Activated CD4-positive, alpha-beta T cell treated with anti-CD3 and anti-CD28 coated beads, Interleukin-2, amount 50 U/mL, for 16 hours (primary cell): ENCODE measurements at places on chromosomes 7 and 10.

- DNase-seq, result no peak
Measured at GRCh38 chr7:159012353-159013069, 132.2 kb downstream of the VIPR2 start.

- DNase-seq, result no peak
Measured at GRCh38 chr10:123017421-123018165, 8.8 kb downstream of the ACADSB start.

DNA sequence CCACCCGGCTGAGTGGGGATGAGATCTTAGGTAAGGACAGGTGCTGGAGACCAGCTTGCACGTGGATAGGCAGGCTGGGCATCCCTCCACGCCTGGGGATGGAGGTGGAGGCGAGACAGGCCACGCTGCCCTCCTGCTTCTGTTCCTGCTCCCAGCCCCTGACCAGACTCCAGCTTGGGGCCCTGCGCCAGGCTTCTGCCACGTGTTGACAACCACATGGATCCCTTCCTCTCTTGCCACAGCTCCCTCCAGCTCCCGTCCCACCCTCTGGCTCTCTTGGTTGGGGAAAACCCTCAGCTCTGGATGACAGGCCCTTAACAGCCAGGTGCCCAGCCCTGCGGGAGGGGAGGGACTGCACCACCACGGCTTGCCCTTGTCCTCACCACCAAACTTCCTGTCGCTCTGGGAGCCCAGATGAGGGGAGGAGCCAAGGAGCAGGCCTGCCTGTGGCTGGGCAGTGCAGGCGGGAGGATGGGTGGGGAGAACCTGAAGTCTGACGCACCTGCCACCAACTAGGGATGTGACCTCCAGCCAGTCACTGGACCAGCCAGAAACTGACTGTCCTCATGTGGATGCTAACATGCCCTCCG, 36.0 kb downstream of the KCNH2 start:
- DNase-seq, result peak; percentile 45

DNA sequence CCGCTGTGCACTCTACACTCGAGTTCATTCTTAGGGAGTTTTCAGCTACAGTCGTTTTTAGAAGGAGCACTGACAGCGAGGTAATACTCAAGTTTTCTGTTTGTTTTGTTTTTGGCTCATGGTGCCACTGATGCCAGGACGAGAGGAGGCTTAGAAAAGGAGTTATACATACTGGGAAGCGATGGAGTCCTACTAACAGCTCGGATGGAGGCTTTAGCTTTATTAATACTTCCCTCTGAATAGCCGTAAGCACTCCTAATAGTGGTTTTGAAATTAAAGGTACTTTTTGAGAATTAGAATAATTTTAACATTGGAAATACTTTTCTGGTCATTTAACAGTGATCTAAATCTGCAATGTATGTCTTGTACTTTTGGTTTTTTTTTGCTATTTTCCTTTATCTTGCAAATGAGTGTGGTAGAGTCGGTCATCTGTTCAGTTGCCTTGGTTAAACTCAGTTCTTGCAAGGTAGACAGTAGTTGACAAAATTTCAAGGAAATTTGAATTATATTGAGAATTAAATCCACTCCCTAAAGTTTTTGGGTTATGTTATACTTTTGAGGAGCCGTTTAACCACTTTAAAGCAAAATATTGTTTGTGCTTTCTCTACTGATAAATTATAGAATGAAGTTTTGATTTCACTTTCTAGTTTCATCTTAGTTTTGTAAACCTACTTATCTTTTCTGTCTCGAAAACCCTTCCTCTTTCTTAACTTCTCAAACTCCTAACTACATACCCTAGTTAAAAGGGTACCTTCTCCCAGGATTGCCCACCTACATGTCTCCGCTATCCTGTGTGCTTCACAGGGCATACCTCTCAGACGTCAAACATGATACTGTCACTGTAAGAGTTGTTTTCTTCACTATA, 1.5 kb downstream of the HBP1 start:
- DNase-seq, result no peak

DNA sequence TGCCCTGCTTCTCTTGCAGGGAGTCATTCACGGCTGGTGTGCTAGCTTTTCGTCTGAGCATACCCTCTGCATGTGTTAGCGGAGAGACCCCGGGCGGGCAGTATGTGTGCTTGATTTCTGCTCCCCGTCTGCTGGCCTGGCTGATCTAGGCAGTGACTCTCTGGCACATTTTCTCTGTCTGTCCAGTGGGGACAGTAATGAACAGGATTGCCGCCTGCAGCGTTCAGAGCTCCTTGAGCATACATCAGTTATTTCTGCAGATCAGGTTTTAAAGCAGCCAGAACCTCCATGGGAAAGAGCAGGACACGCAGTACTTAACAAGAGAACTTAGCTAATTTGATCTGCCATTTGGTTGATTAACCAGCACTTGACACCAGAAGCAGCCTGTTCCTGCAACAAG, 242.5 kb downstream of the CELF2 start:
- no peak for DNase-seq

DNA sequence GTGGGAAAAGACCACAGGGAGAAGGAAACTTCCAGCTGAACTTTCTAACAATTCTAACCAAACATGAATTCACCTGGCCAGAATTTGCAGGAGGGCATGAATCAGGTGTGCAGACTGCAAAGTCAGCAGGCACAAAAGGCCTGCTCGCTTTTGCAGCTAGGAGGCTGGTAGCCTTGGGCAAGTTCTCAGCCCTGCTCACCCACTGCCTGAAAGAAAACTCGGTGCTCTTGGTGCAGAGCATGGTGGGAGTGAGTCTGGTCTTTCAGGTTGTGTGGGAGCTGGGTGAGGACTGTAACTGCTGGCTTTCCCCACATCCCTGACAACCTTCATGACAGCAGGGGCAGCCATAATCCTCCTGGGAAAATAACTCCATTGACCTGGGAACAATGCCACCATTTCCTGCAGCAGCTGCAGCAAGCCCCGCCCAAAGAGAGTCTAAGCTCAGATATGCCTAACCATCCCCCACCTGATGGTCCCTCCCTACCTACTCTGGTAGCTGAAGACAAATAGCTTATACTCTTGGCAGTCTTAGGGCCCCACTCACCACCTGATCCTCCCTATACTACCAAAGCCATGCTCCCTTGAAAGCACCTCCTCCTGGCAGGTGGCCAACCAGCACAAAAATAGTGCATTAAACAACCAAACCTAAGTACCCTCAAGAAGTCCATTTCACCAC, 31.6 kb downstream of the ZNF117 start:
- no peak for DNase-seq

DNA sequence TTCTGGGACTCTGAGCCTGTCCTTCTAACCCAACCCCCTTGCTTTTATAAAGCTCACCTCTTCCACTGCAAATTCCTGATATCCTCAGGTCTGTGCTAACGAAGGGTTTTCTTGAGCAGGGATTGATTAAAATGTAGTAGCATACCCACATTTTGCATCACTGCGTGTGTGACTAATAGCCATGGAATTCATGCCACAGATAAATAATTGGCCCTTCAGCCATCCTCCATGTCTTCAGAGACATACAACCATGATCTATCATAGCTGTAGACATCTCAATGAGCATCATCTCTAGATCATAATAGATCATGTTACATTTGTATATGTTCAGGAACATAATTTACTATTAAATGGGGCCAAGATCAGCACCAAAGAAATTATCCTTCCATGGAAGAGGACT, 990.3 kb downstream of the KCNMA1 start:
- DNase-seq, result no peak

- DNase-seq, result no peak
Measured at GRCh38 chr10:66455304-66455703, 470.5 kb upstream of the LRRTM3 start.

DNA sequence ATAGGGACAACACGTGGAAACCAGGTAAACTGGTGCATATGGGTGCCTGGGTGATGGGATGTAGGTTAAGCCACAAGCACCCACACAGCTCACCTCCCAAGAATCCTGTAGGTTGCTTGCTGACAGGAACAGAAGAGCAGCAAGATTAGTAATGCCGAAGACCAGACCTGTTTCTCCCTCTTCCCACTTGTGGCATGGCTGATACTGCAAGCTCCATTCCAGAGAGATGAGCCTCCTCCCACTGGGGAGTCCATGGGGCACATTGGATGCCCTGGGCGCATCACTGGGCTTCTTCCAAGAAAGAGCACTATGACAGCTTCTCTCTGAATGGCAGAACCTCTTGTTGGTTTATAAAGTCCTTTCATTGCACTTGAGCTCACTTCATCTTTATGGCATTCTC, 44.4 kb upstream of the LOXL4 start:
- no peak for DNase-seq

- no peak for DNase-seq
Measured at GRCh38 chr7:28697913-28698563, 260.1 kb downstream of the TRIL start.

DNA sequence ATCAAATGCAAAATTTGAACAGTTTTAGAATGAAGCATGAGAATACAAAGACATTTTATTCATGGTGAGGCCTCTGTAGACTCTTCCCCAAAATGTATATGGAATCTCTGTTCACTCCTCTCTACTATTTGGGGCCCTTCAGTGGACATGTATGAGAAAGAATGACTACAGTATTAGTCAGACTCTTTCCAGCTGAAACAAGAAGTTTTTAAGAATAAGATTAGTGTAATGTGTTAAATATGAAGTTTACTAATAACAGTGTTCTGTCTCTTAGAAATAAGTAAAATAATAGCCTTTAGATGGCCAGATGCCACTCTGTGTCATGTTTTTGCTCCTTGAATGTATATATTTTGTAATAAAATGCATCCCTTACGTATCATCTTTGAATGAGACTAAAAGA, 585.6 kb downstream of the SUGCT start:
- DNase-seq, result no peak

DNA sequence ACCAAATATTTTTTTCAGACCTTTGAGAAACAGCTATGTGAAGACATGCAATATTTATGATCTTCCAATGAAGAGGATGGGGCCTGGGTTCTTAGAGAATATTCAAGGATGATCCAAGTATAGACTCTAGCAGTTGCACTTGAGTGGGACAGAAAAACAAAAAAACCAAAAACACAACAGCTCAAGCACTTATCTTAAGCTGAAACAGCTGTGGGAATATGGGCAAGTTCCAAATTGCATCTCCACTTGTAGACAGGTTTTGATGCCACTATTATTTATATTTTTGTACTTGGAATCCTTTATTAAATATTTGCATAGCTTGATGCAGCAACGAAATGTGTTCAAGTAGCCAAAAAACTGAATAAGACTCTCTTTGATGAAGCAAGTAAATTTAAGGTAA, 2.2 kb upstream of the PDK4 start:
- no peak for DNase-seq

DNA sequence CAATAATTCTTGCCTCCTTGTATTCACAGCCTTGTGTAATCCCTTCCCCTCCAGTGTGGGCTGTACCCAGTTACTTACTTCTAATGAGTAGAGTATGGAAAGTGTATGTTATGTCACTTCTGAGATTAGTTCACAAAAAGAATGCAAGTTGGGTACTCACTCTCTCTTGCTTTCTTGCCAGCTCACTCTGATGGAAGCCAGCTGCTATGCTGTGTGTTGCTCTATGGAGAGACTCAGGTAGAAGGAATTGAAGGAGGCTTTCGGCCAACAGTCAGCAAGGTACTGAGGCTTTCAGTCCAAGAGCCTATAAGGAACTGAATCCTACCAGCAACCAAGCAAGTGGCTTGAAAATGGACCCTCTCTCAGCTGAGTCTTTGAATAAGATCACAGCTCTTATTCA, 9.7 kb upstream of the BICC1 start:
- DNase-seq, result no peak

DNA sequence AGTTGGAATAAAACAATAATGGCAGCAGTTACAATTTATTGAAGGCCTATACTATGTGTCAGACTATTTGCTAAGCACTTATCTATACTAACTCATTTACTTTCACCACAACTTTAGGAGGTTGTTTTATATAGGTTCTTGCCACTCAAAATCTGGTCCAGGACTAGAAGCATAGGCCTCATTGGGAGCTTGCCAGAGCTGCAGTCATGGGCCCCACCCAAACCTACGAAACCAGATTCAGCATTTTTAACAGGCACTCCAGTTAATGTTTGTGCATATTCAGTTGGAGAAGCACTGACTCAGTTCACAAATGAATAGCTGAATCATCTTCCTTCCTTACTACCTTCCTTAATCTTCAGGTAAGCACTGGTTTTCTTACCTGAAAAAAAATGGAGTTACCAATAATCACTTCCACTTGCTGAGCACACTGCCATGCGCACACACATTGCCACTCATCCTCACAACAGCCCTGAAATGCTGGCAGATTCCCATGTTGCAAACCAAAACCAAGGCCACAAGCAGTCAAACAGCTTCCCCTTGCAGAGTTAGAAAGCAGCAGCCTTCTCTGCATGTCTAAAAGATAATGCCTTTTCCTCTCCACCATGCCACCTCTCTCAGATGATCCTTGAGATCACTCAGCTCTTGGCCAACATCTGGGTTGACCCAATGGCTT, 122.4 kb downstream of the SLC16A9 start:
- DNase-seq, result no peak

DNA sequence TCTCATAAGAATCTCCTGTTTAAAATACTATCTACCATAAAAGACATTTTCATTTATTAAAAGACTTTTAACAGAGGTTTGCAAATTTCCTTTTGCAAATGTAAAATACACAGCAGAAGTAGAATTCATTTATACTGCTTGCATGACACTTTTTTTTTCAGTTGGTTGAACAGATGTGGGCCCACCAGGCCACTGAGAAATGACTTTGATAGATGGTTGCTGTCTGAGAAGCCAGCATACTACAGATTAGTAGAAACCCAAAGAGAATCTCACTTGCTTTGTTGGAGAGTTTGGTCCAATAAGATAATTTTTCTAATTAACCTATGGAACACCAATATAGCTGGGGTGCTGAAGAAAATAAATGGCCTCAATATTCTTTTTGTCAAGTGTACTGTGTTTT, 66.3 kb downstream of the PHF14 start:
- no peak for DNase-seq

- no peak for DNase-seq
Measured at GRCh38 chr10:1552406-1552805, 184.9 kb downstream of the ADARB2 start.

GRCh38 chr7:128125816-128126215, 94.6 kb upstream of the LRRC4 start:
- DNase-seq, result no peak
